ENCODE measurements at places on chromosomes 12 and 14. TPM values are rescaled to one million over a fixed set of nuclear protein-coding genes. Genes with fewer than 3 reads are reported as not detected.

The SLC5A8 gene
- total RNA-seq = not detected

The SIRT4 gene
- total RNA-seq = 4.6 TPM

The UNC79 gene
- total RNA-seq = 0.69 TPM

The HOXC4 gene
- total RNA-seq = 69.4 TPM

The PKP2 gene
- total RNA-seq = 69.5 TPM

The TMEM132C gene
- total RNA-seq = 26.0 TPM

The FAM186B gene
- 0.29 TPM for total RNA-seq

The SYCP3 gene
- total RNA-seq = 0.16 TPM

The PSMA3 gene
- total RNA-seq = 142 TPM

The GUCY2C gene
- 0.07 TPM for total RNA-seq

The GZMB gene
- total RNA-seq = not detected

The NPFF gene
- not detected for total RNA-seq

The LRTM2 gene
- total RNA-seq = not detected

The ARF6 gene
- 33.7 TPM for total RNA-seq

The RGS6 gene
- 1.5 TPM for total RNA-seq

The PAX9 gene
- total RNA-seq = not detected

The GPR84 gene
- total RNA-seq = 0.32 TPM

The IQSEC3 gene
- total RNA-seq = 8.8 TPM

The BRF1 gene
- total RNA-seq = 72.8 TPM

The LPAR5 gene
- 1.3 TPM for total RNA-seq

The C3AR1 gene
- not detected for total RNA-seq

The MUCL1 gene
- not detected for total RNA-seq

The PLEKHD1 gene
- 0.20 TPM for total RNA-seq

The RBMS2 gene
- total RNA-seq = 84.3 TPM

The GDF11 gene
- total RNA-seq = 18.7 TPM

The P2RX7 gene
- 0.40 TPM for total RNA-seq

The COL2A1 gene
- total RNA-seq = 86.4 TPM

The TSPAN19 gene
- 0.66 TPM for total RNA-seq

The PSEN1 gene
- total RNA-seq = 59.9 TPM

The PRICKLE1 gene
- 80.7 TPM for total RNA-seq

The OVCH1 gene
- total RNA-seq = not detected

The CLEC1A gene
- 0.32 TPM for total RNA-seq

The SDR39U1 gene
- total RNA-seq = 64.2 TPM

The CCDC184 gene
- 1.7 TPM for total RNA-seq

The WSB2 gene
- 37.1 TPM for total RNA-seq

The RNFT2 gene
- total RNA-seq = 33.2 TPM

The NTS gene
- not detected for total RNA-seq

The ADSS1 gene
- total RNA-seq = 17.1 TPM

The ARHGAP9 gene
- total RNA-seq = 0.90 TPM

The DEPDC4 gene
- total RNA-seq = 3.6 TPM

The ZNF641 gene
- 30.2 TPM for total RNA-seq

The CLEC9A gene
- total RNA-seq = not detected

The TDP1 gene
- total RNA-seq = 30.8 TPM

The IAPP gene
- total RNA-seq = not detected

The ZDHHC22 gene
- not detected for total RNA-seq

The CLEC2A gene
- total RNA-seq = 0.29 TPM

The CLEC4C gene
- total RNA-seq = not detected

The KSR2 gene
- total RNA-seq = 0.69 TPM

The SLC6A15 gene
- 9.6 TPM for total RNA-seq

The AHNAK2 gene
- 2.6 TPM for total RNA-seq
